ENCODE measurements at places on chromosomes 4 and X.

- DNase-seq, result no peak
Observed at GRCh38 chrX:71489540-71489939, 43.4 kb upstream of the OGT start.

GRCh38 chr4:7649741-7650531, 215.2 kb upstream of the PSAPL1 start:
- DNase-seq, result no peak

DNA sequence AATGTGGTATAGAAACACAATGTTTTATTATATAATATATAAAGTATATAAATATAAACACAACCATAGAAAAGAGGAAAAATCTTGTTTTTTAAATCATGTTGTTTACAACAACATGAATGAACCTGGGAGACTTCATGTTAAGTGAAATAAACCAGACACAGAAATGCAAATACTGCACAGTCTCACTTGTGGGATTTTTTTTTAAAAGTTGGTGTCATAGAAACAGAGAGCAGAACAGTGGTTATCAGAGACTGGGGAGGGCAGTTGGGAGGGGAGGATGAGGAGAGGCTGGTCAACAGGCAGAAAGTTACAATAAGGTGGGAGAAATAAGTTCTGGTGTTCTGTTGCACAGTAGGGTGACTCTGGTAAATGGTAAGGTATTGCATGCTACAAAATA, 57.1 kb downstream of the FREM3 start:
- DNase-seq, result no peak

DNA sequence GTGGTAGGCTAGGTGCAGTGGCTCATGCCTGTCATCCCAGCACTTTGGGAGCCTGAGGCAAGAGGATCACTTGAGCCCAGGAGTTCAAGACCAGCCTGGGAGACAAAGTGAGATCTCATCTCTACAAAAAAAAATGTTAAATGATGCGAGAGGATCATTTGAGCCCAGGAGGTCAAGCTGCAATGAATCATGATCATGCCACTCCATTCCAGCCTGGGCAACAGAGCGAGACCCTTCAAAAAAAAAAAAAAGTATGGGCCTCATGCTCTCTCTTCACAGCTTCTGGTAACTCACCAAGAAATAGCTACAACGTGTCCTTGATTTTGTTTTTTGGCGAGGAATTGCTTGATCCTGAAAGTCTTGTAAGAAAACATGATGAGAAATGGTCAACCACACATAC, 1.3 kb downstream of the ACE2 start:
- no peak for DNase-seq

DNA sequence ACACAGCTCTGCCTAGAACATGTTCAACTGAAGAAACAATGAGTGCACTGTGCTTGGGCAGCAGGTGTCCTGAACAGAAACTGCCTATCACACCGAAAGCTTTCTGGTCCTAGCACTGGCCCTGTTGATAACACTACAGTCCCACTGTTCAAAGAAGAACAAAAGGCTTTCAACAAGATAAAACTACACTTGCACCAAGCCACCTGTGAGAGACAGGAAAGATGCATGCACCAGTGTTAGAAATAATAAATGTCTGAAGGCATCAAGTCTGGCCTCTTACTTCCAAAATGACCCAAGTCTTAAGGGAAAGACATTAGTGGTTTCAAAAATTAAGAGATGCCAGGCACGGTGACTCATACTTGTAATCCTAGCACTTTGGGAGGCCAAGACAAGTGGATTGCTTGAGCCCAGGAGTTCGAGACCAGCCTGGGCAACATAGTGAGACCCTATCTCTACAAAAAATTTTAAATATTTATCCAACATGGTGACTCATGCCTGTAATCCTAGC, 68.7 kb downstream of the APBB2 start:
- no peak for DNase-seq

- no peak for DNase-seq
Observed at GRCh38 chr4:94852616-94853015, 94.9 kb downstream of the BMPR1B start.
